Eye (tissue), 1 donor: ENCODE measurements at places on chromosomes 6 and 20.

DNA sequence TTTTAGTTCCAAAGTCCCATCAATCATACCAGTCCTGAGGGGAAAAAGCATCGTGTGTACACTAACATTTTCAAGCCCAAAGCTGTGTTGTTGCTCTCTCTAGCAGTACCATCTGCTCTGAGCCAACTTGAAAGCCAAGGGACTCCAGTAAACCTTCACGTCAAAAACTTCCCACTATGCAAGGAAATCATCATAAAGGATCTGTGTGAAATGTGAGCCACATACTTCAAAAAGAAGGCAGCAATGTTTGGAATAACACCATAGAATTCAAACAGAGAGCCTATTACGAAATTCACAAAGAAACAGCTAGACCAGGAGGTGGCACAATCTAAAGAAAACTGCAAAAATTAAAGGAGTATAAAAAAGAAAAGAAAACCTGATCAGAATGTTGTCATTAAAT lies 399.8 kb upstream of the EPHA7 start:
- DNase-seq, result no peak

DNA sequence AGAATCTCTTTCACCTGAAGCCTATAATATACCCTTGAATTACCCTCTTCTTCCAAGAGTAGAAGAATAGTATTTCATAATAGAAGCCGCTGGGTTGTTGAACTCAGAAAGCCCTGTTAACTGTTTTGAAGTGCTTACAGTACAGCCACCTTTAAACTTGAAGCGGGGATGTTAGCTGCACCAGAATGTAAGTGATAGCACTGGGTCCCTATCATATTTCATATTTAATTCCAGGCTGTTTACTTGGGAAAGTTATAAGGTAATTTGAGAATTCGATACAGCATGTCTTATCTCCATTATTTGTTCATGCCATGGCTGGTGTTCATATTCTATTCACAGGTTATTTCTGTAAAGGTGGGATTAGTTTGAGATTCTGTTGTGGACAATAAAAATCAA lies 63.5 kb upstream of the VSTM2L start:
- no peak for DNase-seq

DNA sequence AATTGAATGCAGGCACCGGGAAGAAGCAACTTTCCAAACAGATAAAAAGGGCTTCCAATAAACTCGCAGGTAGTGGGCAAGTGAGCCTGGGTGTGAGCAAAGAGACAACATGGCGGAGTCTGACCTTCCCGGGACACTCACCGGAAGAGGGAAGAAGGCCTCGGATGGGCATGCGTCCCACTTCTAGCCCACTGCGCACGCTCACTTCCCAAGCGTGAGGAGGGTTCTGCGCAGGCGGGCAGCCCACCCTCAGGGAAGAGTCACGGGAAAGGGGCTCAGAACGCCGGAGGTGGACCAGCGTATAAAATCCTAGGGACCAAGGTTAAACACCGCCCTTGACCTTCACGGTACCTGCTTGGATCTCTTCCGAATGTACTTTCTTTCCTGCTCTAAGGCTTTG lies 95.5 kb upstream of the AFDN start:
- no peak for DNase-seq

DNA sequence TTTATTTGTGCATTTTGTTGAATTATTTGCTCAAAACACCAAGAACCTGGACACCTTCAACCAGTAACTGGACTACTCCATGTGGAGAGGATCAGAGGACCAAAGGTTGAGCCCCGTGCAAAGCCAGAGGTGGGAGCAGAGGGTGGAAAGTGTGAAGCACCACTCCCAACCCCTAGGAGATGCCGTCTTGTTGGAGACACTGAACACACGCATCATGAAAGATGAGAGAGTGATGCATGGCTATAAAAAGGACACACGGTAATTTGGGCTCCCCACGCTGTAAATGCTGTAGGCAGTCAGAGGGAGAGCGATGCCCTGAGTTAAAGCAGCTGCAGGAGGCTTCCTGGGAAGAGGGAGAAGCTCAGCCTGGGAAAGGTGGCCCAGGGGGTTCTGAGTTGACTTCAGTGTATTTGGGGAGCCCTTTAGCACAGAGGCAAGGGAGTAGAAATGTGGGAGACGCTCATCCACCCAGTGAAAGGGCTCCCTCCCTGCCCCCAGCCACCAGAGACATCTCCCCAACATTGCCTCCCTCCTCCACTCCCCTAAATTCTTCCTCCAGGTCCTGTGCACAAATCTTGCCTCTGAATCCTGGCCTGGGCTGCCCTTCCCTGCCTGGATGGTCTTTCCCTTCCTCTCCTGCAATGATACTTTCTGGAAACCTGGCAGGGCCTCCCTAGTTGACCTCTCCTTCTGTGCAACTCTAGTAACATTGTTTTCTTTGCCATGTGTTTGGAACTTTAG lies 55.8 kb upstream of the IYD start:
- no peak for DNase-seq

- no peak for DNase-seq
Measured at GRCh38 chr6:115717062-115717461, 343.6 kb downstream of the FRK start.

DNA sequence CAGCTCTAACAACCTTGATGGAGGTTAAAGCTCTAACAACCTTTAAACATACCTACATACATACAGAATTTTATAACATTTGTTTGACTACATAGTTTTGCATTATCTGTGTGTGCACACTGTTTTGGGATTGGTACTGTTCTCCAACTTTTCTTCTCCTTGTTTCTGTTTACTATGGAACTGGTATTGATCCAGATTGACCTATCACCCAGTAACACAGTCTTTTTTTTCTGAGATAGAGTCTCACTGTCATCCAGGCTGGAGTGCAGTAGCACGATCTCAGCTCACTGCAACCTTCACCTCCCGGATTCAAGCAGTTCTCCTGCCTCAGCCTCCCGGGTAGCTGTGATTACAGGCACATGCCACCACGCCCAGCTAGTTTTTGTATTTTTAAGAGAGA lies 16.7 kb upstream of the SUMO4 start:
- no peak for DNase-seq

- no peak for DNase-seq
Measured at GRCh38 chr20:58629215-58629580, 21.9 kb upstream of the STX16 start.

DNA sequence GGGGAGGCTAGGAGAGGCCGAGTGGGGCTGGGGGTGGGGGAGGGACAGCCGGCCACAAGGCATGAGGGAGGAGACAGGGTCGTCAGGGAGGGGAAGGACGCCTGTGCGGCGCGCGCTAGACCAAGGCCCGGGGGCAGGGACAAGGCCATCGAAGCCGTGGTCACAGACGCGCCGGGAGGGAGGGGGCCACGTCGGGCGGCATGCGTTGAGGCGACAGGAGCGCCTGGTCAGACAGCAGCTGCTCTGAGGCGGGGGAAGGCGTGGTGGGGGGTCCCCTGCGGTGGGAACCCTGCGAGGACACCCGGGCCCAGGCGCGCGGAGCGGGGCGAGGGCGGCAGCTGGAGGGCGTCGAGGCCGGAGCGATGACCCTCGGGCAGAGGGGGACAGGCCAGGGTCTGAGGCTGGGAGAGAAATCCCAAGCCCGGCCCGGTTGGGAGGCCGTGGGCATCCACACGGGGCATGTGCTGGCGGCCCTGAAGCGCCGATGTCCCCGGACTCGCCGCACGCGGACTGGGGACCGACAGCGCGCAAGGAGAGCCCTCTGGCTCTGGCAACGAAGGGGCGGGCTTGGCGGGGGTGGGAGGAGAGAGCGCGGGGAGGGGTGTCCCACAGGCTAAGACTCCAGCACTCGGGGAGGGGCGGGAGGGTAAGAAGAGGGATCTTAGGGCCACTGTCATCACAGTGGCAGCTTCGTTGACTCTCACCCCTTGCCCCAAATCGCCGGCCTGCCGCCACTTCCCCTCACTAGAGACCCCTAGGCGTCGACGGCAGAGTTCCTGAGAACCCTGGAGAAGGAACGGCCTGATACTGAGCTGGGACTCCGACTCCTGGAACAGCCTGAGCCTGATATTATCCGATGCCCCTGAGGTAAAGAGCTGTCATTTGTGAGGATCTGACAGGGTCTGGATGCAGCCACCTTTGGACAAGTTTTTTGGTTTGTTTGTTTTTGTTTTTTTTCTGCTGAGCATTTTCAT lies 5.0 kb downstream of the TMEM239 start:
- peak; percentile 26 for DNase-seq

GRCh38 chr6:19805129-19805481 lies 32.1 kb upstream of the ID4 start:
- DNase-seq, result no peak

- no peak for DNase-seq
Measured at GRCh38 chr20:45253261-45253660, 1.1 kb downstream of the SLPI start.

GRCh38 chr20:11705512-11705911 lies 212.2 kb upstream of the BTBD3 start:
- no peak for DNase-seq

DNA sequence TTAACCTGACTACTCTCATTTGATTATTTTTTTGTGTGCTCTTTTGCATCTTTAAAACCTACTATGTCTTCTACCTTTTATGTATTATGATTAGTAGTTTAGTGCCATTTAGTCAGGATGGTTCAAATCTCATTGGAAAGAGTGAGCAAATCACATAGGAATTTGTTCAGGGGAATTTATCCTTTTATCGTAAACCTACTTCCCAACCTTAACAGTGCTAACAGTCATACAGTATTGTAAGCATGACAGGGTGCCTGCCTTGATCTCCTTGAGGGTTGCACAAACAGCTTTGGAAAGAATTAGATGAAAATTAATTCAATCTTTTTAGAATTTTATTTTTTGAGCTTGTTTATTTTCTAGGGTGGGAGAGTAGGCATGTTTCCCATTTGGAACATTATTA lies 18.3 kb downstream of the RNF8 start:
- DNase-seq, result no peak

GRCh38 chr20:35232575-35232974 lies 6.1 kb downstream of the MMP24 start:
- DNase-seq, result no peak

DNA sequence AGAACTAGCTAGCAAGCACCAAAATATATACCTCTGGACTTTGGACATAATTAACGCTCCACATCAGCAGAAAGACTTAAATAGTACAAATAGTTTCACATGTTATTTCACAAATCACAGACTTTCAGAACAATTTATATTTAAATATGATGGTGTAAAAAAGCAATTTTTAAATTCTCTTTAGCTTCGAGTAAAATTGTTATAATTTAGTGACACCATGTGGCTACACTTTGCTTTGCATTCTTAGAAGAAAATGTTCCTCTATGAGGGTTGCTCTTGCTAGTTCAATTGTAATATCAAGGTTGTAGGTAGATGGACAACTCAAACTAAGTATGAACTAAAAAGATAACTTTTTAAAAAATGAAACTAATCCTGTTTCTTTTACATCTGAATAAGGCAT lies 69.0 kb downstream of the BTBD9 start:
- DNase-seq, result peak; percentile 39

- DNase-seq, result no peak
Measured at GRCh38 chr6:139343052-139343750, 31.2 kb downstream of the CITED2 start.

DNA sequence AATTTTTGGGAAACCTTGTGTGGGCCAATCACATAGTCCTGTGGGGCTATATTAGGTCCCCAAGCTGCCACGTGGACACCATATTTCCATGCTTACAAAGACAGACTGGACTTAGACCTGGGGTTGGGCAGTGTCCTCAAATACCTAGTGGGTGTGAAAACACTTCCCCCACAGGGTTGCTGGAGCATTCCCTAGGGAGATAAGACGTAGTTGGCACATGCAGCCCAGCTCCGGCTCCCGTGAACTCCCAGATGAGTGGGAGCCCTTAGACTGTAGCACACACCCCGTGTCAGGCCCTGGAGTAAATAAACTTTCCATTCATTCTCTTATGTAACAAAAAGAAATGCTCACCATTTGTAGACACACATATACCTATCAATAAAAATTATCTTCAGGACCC lies 14.2 kb downstream of the KCNG1 start:
- no peak for DNase-seq

DNA sequence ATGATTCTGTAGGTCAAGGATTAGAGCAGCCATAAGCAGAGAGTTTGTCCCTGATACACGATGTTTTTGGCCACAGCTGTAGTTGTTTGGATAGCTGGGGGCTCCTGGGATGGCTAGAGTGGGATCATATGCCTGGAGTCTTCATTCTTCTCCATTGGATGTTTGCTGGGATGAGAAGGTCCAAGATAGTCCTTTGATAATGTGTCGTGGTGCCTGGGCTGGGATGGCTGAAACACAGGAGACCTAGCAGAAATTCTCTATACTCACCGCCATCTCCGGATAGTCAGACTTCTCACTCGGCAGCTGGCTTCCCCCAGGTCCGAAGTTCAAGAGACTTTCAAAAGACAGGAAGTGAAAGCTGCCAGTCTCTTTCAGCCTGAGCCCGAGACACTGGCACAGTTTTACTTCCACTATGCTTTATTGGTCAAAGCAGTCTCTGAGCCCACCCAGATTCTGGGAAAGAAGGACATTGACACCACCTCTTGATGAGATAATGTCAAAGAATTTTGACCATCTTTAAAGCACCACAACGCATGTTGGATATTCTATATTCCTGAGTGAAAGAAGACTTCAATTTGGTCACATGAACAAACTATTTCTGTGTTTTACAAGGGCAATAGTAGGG lies 16.0 kb downstream of the MARCKS start:
- no peak for DNase-seq

DNA sequence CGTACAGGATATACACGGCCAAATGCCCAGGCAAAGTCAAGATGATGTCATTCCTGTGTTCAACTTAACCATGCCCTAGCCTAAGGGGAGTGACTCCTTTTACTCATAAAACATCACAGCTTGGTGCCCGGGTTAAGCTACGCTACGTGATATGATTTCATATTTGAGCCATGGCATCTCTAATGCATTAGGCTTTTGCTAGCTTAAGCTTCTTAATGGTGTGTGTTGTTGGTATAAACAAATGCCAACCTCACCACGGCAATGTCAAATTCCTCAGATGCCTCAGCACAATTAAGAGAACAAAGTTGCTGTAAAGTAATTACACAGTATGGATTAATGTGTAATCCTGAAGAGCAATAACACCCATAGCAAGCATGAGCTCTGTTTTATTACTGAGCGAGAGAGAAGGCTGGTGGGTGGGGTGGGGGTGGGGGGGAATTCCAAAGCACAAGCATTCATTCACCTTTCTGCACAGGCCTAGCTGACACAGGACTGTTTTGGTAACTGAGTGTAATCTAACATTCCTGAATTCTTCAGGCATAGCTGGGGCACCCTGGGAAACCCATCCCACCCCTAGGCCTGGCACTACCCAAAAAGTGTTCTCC lies 44.7 kb upstream of the CNKSR3 start:
- peak; percentile 56 for DNase-seq
